Stimulated activated CD8-positive, alpha-beta memory T cell treated with anti-CD3 and anti-CD28 coated beads, Interleukin-15, amount 100 ng/mL, for 4 hours (primary cell): ENCODE measurements at places on chromosomes 4 and X.

DNA sequence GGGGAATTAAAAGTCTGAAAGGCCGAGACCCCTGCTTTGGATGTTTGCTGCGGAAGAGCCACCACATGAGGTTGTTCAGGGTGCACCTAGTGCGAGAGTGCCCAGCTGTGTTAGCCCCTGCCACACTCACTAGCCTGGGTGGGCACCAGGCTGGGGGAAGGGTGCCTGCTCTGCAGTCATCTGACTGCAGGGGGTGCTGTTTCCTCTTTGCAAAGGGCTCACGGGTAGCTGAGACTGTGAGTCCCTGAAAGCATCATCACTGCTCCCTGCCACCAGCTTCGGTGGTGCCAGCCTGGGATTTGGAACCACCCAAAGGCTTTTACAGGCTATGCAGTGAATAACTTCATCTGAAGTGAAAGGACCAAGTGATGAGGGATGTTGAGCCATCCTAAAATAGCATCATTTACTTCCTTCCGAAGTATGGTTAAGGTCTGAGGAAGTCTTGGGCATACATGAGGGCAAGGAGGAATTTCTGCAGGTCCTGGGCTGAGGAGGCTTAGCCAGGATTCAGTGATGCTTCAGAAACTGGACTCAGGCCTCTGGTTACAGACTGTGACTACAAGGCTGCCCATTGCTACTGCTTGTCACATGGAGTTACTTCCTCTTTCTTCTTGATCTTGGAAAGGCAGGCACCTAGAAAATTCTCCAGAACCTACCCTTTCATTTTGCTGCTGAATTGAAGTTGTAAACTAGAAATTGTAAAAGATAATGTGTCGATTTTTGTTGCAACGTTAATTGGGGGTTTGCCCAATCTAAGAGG, 293.2 kb upstream of the PRPS2 start:
- DNase-seq = no peak

DNA sequence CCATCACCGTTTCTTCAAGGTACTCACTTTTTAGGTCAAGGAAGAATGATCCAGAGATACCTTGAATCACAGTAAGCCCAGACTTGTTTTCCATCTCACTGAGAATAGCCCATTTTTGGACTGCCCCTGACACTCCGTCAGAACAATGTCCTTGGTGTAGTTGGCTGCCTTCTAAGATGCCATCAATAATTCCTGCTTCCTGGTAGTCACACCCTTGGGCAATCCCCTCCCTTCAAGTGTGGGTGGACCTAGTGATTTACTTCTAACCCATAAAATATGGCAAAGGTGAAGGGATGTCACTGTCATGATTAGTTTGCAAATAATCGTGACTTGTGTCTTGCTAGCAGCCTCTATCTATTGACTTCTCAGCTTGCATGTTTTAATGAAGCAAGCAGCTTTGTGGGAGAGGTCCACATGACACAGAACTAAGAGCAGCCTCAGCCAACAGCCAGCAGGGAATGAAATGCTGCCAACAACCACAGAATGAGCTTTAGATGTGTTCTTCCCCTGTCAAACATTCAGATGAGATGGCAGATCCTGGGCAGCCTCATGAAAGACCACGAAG, 20.0 kb upstream of the KLHL34 start:
- no peak for DNase-seq

GRCh38 chr4:153084224-153084979, 119.8 kb upstream of the TRIM2 start:
- no peak for DNase-seq

DNA sequence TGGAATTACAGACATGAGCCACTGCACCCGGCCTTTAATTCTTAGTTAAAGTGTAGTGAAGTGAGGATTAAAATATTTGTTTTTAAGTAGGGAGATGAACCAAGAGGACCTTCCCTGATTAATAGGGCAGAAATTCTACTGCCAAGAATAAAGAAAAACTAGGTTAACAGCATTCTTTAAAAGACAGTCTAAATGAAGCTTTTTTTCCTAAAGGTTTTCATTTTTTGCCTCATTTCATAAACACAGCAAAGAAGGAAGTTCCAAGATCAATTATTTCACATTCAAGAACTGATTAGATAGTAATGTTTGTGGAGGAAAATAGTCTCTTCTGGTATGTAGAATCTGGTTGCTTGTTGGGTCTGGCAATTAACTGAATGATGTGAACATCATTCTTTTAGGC, 112.1 kb upstream of the ARSJ start:
- no peak for DNase-seq

GRCh38 chr4:168923526-168924194, 86.4 kb downstream of the CBR4 start:
- DNase-seq = no peak

- DNase-seq = no peak
These were observed 13.9 kb upstream of the PRDM8 start for GRCh38 chr4:80183250-80184052.

DNA sequence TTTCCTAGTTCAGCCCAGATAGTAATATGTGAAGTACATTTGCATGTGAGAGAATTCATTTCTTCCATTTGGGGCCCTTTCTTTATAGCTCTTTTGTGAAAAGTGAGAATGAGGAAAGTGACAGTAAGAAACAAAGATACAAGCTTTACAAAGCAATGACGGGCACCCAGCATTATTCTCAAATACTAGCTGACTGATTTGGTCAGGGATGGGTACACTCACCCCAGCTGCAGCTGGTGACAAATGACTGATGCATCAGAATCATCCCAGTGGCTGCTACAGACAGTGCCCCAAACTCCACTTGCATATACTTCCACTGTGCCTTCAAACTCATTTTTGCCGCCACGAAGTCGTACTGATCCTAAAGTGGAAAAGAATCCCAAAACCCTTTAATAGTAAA, 14.8 kb downstream of the PRSS12 start:
- DNase-seq = no peak

DNA sequence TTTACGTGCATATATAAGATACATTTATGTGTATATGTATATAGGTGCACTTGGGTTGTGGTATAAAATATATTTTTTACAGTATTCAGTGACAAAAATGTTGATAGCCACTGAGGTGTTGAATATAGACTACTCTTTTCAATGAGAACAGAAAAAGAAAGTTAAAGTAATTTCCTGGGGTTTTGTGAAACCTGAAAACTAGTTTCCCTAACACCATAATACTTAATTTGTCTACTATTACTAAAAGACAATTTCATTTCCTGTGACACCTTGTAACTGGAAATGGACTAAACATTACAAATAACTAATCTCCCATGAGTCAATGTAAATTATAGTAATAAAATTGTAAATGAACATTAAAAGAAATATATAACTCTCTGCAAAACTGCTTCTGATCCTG, 32.0 kb upstream of the MAP9 start:
- DNase-seq = no peak

DNA sequence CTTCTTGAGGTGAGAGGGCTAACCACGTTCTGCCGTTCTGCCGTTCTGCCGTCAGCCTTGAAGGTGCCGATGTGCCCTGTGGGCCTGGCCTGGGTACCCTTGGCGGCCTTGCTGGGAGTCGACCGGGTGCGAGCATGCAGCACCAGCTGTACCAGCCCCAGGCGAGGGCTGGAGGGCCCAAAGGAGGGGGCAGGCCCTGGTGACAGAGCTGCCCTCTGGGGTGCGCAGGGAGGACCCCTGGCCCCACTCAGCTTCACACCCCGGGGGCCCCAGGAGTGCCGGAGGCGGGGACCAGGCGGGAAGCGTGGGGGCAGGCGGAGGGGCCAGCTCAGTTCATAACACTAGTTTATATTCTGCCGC, 22.1 kb downstream of the UVSSA start:
- DNase-seq = no peak

GRCh38 chr4:42570221-42570620, 86.7 kb downstream of the ATP8A1 start:
- no peak for DNase-seq

DNA sequence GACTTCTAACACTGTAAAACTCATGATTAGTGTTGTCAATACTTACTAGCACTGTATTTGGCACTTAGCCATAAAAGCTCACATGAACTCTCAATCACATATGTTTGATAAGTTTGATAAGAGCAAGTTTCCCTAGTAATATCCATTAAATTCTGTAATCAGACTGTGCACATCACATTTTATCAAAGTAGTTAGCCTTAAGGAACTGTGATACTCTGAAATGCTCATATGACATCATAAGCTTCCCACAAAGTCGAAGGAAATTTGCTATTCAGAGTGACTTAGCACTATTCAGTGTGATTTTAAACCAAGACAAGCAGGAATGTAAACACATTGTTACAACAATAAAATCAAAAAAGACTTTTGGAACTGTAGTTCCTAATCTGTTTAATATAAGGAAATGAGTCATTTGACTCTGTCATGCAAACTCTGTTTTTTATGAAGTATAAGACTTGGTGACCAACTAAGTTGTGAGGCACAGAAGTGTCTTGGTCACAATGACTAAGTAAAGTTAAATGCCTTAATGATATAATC, 6.7 kb downstream of the SLC7A11 start:
- DNase-seq = no peak

DNA sequence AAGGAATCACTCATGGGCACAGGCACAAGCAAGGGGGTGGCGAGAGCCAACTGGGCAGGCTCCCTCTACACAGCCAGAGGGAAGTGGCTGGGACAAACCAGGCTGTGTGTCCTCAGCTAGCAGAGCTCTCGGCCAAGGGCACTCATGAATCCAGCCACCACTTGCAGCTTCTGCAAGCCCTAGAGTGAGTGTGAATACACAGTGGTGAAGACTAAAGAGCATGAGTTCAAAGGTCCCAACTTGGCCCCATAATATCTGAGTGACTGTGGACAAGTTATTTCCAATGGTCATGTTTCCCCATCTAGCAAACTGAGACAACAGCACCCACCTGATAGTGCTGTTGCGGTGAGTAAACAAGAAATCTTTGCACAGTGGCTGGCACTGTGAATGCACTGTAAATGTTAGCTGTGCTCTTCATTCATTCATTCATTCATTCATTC, 51.7 kb downstream of the ADGRG2 start:
- DNase-seq = no peak

DNA sequence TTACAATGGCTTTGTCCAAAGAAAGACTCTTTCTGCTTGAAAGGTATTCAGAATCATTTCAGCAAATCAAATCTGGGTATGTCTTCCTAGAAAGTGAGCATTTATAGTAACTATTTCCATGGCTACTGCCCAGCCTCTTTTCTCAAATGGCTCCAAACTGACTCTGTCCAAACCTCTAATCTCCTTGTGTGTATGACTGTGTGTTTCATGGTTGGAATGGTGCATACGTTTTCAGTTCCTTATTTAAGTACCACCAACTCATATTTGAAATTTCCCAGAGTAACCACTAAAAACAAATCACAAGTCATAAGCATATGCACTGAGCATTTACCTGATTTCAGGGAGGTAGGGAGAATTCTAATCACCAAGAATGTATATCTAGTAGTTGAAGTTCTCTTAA, 106.0 kb downstream of the TMEM144 start:
- DNase-seq = no peak

DNA sequence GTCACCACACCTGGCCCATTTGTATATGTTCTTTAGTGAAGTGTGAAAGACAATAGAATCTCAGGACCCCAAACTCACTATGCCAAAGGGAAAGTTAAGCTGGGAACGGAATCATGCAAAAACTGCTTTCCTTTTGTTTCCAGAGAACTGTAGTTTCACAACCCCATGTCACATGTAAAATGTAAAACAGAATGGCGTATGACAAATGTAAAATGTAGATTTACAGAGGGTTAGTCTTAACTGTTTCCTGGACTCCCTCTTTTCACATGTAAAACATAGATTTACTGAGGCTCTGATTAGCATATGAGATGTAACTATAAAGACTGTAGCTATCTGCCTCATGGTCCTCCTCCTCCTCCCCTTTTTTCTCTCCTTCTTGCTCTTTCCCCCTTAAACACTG, 66.3 kb downstream of the ABLIM2 start:
- no peak for DNase-seq

DNA sequence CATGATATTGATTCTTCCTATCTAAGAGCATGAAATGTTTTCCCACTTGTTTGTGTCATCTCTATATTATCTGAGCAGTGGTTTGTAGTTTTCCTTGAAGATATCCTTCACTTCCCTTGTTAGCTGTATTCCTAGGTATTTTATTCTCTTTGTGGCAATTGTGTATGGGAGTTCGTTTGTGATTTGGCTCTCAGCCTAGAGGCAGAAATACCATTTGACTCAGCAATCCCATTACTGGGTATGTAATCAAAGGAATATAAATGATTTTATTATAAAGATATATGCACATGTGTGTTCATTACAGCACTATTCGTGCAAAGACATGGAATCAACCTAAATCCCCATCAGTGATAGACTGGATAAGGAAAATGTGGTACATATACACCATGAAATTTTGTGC, 172.7 kb upstream of the IL15 start:
- no peak for DNase-seq

DNA sequence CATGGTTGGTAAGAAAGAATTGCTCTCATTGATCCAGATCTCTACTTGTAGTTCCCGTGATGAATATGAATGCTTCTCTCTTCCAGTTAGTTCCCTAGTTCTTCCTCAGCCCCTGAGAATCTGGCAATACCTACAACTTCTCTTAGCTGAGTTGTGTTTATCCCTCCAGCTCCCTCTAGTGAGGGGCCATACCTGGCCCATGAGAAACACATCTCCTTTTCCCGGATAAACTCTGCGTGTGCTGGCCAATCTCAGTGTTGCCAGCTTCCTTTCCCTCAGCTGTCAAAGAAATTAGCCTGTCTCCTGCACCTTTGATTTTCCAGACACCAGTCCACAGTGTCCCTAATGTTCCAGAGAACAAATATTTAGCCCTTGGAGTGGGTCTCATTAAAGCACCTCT, 5.7 kb downstream of the CBLL2 start:
- DNase-seq = no peak

GRCh38 chr4:174739576-174739975, 89.5 kb downstream of the GLRA3 start:
- DNase-seq = no peak

- DNase-seq = no peak
These were observed 125.4 kb downstream of the ATP8A1 start for GRCh38 chr4:42531341-42532030.

GRCh38 chr4:102120846-102121245, 224.4 kb downstream of the SLC39A8 start:
- no peak for DNase-seq

- DNase-seq = no peak
These were observed 8.3 kb downstream of the HCCS start for GRCh38 chrX:11119313-11119943.

DNA sequence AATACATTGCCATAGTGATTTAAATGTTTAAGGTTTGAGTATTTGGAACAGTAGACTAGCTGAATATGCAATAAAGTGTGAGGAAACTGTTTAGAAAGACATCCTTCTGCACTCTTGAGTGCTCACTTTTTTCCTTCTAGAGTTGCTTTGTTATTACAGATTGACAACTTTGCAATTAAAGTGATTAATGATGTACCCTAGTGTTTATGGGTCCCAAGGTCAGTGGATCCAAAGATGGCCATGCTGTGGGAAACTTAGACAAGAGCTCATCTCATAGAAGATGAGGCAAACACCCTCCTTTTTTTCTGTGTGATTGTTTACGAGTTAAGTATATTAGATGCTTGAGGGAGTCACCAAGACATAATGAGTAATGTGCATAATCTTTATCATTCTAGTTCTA, 118.8 kb downstream of the PDLIM5 start:
- no peak for DNase-seq

GRCh38 chr4:10096201-10096977, 20.2 kb downstream of the WDR1 start:
- DNase-seq = peak; percentile 84
